Common myeloid progenitor, CD34-positive (primary cell): ENCODE measurements at places on chromosomes 12 and 14.

DNA sequence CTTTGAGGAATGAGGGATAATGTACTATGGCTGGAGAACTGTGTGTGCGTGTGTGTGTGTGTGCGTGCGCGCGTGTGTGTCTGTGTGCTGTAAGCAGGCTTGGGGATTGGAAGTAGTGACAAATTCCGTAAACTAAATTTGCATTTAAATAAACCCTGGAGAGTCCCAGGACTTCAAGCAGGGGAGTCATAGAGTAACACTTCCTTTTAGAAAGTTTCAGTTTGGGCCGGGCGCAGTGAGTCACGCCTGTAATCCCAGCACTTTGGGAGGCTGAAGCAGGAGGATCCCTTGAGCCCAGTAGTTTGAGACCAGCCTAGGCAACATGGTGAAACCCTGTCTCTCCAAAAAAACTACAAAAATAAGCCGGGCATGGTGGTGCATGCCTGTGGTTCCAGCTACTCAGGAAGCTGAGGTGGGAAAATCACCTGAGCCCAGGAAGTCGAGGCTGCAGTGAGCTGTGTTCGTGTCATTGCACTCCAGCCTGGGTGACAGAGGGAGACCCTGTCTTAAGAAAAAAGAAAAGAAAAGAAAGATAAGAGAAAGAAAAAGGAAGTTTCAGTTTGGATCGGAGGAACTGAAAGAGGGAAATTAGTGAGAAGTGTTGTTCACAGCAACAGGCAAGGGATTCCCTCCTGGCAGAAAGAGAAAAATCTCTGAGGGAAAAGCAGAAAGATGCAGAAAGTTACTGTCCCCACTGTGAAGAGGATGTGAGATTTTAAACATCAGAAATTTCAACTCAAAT, 222.7 kb upstream of the SOX5 start:
- DNase-seq = no peak

- peak; percentile 41 for DNase-seq
These were observed 23.4 kb upstream of the STON2 start for GRCh38 chr14:81423504-81423903.

- peak; percentile 67 for DNase-seq
These were observed 3.6 kb upstream of the ARID2 start for GRCh38 chr12:45725631-45726602.

DNA sequence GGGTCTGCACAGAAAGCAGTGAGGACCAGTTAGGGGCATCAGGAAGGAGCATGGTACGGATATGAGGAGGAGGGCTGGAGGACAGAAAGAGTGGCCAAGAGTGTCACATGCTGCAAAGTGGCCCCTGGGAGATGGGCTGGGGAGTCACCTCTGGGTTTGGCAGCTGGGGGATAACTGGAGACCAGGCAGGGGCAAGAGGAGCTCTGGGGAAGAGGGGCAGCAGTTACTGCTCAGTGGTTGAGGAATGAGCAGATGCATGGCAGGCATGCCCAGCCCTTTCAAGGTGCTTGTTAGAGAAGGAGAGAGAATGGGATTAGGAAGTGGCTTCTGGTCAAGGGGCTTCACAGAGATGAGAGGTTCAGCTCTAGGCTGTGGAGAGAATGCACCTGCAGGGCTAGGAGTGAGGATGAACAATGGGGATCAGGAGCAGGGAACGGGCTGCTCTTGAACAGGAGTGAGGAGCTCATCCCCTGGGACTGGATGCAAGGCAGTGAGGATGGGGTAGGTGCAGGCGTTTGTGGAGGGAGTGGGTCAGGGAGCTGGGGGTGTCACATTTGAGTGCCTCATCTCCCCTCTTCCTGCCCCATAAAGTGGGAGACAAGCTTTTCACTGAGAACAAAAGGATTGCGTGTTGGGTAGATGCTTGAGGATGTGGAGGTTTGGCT, 127.5 kb downstream of the PAPOLA start:
- DNase-seq = no peak

DNA sequence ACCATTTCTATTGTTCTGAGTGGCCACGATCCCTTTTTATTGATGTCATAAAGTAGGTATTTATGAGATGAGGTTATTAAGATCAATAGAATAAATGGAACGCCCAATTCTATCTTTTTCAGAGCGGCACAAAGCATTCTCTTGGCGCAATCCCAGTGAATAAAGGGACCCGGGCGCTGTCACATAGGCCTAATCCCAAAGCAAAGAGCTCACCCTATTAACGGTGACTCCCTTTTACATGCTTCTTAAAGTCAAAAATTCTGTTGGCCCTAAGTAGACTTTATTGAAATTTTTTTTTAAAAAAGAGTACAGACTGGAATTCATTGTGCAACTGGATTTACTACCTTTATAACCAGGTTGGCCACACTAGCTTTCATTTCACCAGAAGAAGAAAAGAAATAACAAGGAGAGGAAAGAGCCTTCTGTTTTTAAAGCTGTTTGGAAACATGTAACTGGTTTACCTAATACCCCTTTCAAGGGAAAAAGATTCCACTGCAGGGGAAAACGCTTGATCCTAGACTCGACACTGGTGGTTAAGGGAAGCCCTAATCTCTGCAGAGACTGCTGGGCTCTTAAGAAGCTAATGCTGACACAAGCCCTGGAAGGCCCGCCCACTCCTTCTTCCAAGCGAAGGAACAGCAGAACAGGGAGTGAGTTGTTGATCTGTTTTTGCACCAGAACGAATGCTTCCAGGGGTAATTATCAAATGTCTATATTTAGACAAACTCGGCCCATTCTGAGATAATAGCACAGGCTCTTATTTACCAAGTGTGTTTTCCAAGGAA, 381.2 kb downstream of the BCL11B start:
- DNase-seq = no peak

DNA sequence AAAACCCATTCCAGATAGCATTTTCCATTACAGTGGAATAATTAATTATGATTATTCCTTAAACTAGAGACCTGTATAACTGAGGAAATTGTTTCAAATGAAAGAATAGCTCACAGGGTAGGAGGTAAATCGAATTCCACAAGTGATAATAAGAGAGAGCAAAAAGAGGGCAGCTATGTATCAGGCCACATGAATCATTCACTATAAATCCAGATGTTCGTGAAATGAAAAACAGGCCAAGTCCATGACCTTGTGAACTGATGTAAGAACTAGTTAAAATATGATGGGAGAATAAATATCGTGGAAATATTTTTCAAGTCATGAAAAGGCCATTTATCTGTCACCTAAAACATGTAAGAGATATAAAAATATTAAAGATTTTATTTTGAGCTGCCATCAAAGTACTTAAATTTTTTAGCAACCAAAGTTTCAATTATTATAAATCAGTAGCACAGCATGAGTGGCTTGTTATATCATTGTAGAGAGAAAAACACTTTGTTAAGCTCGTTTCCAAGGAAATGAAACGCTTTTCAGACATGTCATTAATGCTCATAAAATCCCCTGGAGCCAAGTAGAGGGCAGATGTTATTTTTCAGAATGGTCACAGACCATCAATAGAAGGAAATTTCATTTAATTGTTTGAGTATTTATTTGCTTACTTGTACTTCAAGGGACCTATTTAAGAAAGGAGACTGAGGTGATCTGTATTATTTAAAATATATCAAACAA, 120.6 kb upstream of the CDKN3 start:
- no peak for DNase-seq

DNA sequence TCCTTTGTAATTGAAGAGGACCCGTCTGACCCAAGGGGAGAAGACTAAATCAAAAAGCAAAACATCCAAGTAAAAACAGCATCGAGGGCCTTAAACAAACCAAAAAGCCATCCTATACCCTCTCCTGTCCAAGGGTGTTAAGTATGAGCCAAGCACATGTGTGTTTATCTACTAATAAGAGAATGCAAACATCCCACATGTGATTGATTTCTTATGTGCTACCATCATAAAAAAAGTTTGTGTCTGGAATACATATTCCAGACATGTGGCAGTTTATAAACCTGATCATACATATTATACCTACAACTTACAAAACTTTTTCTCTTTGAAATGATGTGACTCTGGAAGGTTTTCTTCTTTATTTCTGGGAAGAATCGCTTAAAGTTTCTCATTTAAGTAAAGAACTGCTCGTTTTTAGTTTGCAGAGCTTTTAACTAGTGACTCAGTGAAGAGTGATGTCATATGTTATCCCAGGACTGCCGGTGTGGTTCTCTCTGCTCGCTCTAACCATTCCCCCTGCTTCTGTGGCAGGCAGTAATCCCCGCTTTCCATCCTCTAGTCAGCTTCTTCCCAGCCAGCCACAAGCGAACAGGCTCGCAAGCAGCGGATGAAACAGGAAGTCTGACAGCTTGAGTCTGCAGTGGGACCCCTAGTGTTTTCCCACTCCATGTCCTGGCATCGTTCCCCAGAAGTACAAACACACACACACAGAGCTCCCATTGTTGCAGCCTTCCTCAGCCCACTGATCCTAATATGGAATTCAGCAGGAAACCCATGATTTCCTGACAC, 431 bp upstream of the RHOJ start:
- peak; percentile 25 for DNase-seq

GRCh38 chr14:61211476-61212255, 69.5 kb downstream of the TMEM30B start:
- no peak for DNase-seq

DNA sequence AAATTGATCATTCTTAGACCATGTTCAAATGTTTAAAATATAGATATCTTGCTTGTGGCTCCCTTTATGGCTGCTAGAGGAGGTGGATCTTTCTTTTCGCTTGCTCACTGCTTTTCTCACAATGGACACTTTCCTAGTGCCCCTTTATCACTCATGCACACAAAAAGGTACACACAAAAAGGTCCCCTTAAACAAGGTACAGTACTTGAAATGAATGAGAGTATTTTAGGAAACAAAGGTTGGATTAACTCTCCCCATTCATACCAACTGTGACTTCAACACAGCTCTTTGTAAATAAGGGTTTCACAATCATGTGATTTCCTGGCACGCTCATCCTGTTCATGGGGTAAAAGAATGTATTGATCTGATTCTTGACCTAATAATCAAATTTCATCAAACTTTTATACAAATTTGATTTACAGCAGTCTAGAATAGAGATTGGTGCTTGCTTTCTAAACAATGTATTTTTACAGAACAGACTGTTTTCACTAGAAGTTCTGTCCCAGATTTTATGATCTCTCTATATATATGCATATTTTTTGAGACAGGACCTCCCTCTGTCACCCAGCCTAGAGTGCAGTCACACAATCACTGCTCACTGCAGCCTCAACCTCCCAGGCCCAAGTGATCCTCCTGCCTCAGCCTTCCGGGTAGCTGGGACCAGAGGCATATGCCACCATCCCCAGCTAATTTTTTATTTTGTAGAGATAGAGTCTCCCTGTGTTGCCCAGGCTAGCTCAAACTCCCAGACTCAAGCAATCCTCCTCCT, 34.4 kb upstream of the EPS8 start:
- no peak for DNase-seq

DNA sequence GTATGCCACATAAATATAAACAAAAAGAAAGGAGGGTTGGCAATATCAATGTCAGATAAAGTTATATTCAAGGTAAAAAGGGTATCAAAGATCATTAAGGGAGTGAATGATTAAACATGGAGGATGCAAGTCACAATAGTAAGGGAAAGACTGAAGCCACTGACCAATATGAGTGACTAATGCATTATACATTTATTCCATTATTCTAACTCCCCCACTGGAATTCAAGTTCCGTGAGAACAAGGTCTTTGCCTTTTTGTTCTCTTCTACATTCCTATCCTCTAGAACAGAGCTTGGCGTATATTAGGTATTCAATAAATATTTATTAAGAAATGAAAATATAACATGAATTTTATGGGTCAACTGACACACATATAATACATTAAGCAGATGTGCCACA, 30.7 kb downstream of the MAP4K5 start:
- no peak for DNase-seq

DNA sequence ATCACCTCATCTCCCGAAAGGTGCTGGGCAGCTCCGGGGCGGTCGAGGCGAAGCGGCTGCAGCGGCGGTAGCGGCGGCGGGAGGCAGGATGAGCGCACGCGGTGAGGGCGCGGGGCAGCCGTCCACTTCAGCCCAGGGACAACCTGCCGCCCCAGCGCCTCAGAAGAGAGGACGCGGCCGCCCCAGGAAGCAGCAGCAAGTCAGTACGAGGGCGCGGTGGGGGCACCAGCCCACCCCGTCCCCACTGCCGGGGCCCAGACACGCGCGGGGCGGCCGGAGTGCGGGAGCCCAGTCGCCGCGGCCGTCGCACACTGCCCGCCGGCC, 862 bp downstream of the HMGA2 start:
- no peak for DNase-seq

GRCh38 chr12:64521833-64522232, 69.9 kb downstream of the TBK1 start:
- DNase-seq = no peak

GRCh38 chr14:89241257-89241656, 175.8 kb downstream of the FOXN3 start:
- no peak for DNase-seq

DNA sequence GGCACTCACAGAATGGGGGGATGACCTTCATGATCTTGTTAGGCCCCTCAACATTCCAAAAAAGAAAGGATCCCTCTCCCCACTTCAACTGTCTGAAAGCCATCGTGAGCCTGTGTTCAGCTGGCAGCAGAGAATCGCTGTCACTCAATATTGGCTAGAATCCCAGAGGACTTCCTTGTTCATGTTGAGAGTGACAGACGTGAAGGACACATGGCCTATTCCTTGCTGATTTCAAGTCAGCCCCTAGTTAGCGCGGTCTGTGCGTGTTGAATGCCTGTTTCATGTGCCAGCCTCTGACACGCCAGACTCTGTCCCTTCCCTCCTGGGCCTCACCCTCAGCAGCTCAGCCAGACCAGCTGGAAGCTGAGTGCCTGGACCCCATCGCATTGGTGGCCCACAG, 43.1 kb downstream of the DNAH10 start:
- DNase-seq = no peak

DNA sequence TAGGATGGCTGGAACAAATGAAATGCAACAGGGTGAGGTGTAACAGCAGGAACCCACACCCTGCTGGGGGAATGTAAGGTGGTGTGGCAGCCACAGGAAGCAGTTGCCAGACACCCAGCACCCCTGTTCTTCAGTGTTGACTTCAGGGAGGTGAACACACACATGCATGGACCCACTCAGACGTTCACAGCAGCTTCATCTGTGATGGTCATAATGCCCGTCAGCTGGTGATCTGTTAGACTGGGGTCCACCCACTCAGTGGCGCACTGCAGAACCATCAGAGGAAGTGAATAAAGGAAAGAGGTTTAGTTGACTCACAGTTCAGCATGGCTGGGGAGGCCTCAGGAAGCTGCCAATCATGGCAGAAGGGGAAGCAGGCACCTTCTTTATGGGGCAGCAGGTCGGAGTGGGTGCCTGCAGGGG, 22.7 kb upstream of the TEX22 start:
- DNase-seq = peak; percentile 76

DNA sequence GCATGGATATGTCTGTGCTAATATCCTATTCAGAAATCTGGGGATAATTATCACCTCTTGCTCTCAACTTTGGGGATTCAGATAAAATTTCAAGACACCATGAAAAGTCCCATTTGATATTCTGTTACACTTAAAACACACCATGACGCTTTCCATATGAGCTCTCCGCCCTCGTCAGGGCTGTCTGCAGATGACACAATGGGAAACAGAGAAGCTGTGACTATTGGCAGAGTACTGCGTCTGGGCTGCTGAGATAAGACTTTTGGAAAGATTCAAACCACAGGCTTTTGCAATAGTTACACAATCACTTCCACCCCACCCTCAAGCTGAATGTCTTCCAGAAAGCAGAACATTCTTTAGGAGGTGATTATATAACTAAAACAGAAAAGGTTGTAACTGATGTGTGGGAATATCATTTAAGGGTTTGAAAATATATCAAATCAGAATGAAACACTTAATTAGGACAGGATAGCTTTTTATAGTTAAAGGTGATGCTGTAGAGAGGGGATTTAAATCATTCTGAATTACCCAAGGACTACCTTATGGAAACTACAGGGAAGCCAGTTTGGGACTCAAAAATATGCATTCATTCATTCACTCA, 75.3 kb upstream of the TMPO start:
- DNase-seq = peak; percentile 98
